ENCODE measurements at places on chromosomes 2 and 18. TPM values are rescaled to one million over a fixed set of nuclear protein-coding genes. Genes with fewer than 3 reads are reported as not detected.

DNA sequence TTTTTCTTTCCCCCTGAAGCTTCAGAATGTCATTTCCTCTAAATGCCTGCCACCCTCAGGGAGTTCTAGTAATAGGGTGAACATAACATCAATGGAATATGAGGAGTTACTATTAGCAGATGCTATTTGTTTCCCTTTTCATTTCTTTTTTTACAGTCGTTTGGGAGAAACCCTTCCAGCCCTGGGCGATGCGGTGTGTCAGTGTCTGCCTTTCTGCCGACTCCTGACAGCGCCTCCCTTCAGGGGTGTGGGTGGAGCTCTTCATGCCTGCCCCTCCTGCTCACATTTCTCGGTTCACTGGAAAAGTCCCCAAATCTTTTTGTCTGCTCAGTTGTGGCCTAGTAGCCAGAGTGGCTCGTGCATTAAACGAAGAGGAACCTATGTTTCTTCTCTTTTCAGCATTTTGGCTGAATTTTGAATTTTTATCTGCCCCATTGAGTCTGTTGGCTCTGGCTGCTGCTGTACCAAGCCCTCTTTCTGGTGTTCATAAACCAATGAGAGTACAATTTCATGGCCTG, 72.3 kb downstream of the FMNL2 start:
- H3K4me1 ChIP-seq, result no peaks in the 10 kb centered on the region
- H3K4me3 ChIP-seq, result peak overlapping the region; percentile 3
- no peak overlapping the region for H3K27ac ChIP-seq
- no peak for DNase-seq
- peaks cover 11% of the 10 kb centered on the region for H3K27me3 ChIP-seq
- H3K36me3 ChIP-seq, result no peaks in the 10 kb centered on the region

DNA sequence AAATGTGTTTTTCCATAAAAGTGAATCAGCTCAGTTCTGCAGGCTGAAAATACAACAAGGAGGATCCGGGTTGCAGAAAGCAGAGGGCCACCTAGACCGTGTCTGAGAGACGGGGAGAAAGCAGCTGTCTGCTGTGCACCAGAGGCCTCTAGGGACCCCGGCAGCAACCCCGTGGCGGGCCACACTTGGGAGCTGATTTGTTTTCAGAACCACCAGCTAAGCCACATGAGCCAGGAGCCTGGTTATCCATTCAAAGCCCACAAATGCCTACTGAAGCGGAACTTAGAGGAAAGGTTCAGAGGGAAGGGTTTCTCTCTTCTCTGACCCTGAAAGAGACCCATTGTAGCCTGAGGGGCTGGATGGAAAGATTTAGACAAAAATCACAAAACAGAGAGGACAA, 28.4 kb upstream of the ID2 start:
- peaks cover 14% of the 10 kb centered on the region for H3K4me1 ChIP-seq
- peaks cover 8% of the 10 kb centered on the region for H3K27me3 ChIP-seq
- no peaks in the 10 kb centered on the region for H3K36me3 ChIP-seq
- no peak overlapping the region for H3K27ac ChIP-seq

- no peaks in the 10 kb centered on the region for H3K4me1 ChIP-seq
- no peaks in the 10 kb centered on the region for H3K27me3 ChIP-seq
- DNase-seq, result no peak
- H3K4me3 ChIP-seq, result no peak overlapping the region
Observed at GRCh38 chr2:128980475-128980874, 661.8 kb upstream of the HS6ST1 start.

GRCh38 chr2:213104092-213104902, 47.1 kb downstream of the IKZF2 start:
- H3K27me3 ChIP-seq, result peaks cover 7% of the 10 kb centered on the region
- peak overlapping the region; percentile 74 for H3K4me3 ChIP-seq
- no peak for DNase-seq
- H3K36me3 ChIP-seq, result peaks cover 16% of the 10 kb centered on the region

DNA sequence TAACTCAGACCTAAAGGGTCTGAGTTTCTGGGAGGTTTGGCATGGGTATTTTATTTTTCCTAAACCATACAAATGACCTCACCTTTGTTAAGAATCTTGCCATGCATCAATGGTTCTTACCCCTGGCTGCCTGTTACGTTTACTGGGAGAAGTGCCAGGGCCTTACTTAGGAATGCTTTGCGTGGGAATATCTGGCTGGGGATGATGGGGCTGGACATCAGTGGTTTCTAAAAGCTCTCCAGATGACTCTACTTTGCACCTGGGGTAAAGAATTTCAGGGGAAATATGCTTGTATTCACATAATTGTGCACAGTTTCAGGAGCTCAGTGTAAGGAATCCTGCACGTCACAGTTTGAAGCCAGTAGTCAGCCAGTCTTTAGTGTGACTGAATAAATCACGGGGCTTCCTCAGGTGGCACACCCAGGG, 18.2 kb upstream of the DAW1 start:
- no peak overlapping the region for H3K27ac ChIP-seq
- no peak for DNase-seq
- no peaks in the 10 kb centered on the region for H3K36me3 ChIP-seq
- H3K4me3 ChIP-seq, result no peak overlapping the region

- no peak overlapping the region for H3K4me3 ChIP-seq
- no peaks in the 10 kb centered on the region for H3K36me3 ChIP-seq
- no peaks in the 10 kb centered on the region for H3K4me1 ChIP-seq
- H3K27me3 ChIP-seq, result peaks cover 10% of the 10 kb centered on the region
- no peak for DNase-seq
Observed at GRCh38 chr2:229674830-229675530, 39.4 kb downstream of the DNER start.

DNA sequence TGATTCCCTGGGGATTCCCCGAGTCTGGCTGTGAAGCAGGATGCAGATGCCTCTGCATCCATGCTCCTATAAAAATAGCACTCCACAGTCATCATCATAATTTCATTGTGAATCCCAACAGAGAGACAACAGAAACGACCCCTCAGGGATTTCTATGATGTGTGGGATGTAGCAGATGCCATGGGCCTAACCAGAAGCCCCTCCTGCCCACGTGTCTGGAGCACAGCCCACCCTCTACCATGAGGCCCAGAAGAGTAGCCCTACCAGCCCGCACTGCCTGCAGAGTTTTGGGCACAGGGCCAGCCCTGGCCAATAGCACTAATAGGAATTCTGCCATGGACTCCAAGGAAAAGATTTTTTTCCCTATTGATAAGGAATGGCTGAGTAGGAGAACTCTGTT, 66.6 kb downstream of the GYPC start:
- H3K27ac ChIP-seq, result no peak overlapping the region
- peaks cover 5% of the 10 kb centered on the region for H3K36me3 ChIP-seq
- DNase-seq, result no peak
- no peak overlapping the region for H3K4me3 ChIP-seq

GRCh38 chr18:44816050-44816449, 135.4 kb downstream of the SETBP1 start:
- H3K27me3 ChIP-seq, result peaks cover 10% of the 10 kb centered on the region
- H3K36me3 ChIP-seq, result no peaks in the 10 kb centered on the region
- H3K27ac ChIP-seq, result no peak overlapping the region

DNA sequence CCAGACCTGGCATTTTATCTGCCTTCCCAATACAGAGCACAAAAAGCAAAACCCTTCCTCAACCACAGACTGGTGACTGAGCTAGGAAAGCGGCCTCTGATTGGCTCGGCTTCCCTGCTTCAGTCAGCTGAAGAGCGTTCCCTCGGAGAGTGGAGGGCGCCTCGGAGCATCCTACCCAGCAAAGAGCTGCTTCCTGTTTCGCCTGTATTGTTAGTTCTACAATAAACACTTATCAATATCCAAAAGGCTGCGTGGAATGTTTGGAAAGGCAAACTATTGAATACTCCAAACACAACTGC, 125.0 kb downstream of the CACNB4 start:
- no peak for DNase-seq
- H3K4me3 ChIP-seq, result no peak overlapping the region
- H3K27ac ChIP-seq, result no peak overlapping the region
- peaks cover 8% of the 10 kb centered on the region for H3K27me3 ChIP-seq
- no peaks in the 10 kb centered on the region for H3K36me3 ChIP-seq

DNA sequence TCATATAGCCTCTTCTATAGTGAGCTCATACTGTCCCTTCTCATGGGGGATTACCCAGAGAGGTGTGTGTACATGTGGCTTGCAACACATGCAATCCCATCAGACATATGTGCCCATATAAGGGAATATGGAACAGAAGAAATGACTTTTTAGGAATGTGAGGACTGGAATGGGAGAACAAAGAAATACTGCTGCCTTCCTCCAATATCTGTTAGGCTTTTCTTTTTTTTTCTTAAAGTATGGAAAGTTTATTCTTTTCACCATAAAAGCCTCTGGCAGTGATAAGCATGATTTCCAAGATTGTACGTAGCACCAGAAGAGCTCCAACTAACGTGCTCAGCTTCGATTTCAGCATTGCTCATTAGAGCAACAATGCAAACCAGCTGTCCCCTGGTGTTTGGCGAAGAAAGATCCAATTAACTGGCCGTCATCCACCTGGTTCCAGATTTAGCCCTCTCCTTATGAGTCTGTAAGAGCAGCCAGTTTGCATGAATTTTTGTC, 113.6 kb downstream of the ADCYAP1 start:
- DNase-seq, result no peak
- no peaks in the 10 kb centered on the region for H3K27me3 ChIP-seq
- H3K4me1 ChIP-seq, result no peaks in the 10 kb centered on the region

DNA sequence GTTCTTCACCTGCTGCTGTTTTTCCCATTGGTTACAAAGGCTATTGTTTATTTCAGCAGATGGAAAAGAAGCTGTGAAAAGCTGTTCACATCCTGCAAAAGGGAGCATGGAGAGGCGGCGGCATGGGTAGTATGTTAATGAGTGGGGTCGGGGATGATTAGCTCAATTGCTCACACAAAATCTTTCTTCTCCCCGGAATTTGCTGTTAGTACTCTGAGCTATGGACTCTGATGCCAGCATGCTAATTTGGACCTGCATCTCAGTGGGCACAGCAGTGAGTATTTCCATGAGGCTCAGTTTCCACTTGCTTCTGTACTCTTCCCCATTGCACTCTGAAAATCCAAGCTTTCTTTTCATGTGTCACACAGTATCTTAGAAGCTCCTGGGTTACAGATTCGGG, 61.6 kb downstream of the DNER start:
- H3K27ac ChIP-seq, result no peak overlapping the region
- H3K4me3 ChIP-seq, result no peak overlapping the region
- peaks cover 5% of the 10 kb centered on the region for H3K27me3 ChIP-seq
- H3K4me1 ChIP-seq, result no peaks in the 10 kb centered on the region
- DNase-seq, result no peak
- H3K36me3 ChIP-seq, result no peaks in the 10 kb centered on the region

DNA sequence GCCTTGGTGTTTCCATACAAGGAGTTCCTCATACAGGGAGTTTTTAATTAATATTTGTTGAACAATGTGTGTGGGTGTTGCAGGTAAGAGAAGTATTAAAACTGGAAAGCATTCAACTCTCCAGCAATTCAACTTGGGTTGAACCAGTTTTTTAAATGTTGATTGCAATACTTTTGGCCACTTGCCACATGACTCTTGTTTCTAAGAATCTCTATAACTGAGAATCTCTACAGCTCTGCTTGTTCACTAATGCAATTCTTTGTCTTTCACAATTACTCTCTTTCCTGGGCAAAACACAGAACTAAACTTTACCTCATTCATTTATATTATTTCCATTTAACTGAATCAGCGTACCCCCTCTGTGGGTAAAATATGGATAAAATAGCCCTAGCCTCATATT, 429.4 kb downstream of the ARHGAP15 start:
- no peak for DNase-seq
- H3K4me1 ChIP-seq, result peaks cover 1% of the 10 kb centered on the region
- H3K36me3 ChIP-seq, result peaks cover 41% of the 10 kb centered on the region
- H3K27ac ChIP-seq, result no peak overlapping the region

DNA sequence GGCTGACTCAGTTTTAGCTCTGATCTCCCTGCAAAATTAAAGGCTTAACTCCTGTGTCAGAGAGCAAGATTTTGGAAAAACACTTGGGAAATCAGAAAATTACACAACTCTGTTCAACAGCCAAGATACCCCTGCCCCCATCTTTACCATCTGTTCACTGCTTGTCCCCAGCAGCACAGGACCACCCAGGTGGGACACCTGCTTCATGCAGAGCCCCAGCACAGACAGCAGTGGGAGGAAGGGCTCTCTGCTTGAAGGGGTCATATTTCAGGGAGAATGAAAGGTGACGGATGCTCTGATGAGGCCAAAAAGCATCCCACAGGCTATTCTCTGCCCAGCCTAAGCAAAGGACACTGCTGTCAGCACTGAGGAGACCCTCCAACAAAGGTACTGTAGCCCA, 584.6 kb upstream of the KLHL29 start:
- no peak overlapping the region for H3K27ac ChIP-seq
- no peak overlapping the region for H3K4me3 ChIP-seq
- DNase-seq, result no peak
- no peaks in the 10 kb centered on the region for H3K27me3 ChIP-seq
- H3K4me1 ChIP-seq, result no peaks in the 10 kb centered on the region

GRCh38 chr18:62590799-62591590, 68.2 kb downstream of the ZCCHC2 start:
- H3K36me3 ChIP-seq, result peaks cover 8% of the 10 kb centered on the region
- peaks cover 19% of the 10 kb centered on the region for H3K27me3 ChIP-seq
- H3K4me1 ChIP-seq, result peaks cover 4% of the 10 kb centered on the region
- no peak overlapping the region for H3K4me3 ChIP-seq
- no peak for DNase-seq

- H3K36me3 ChIP-seq, result no peaks in the 10 kb centered on the region
- no peaks in the 10 kb centered on the region for H3K4me1 ChIP-seq
- no peaks in the 10 kb centered on the region for H3K27me3 ChIP-seq
- H3K4me3 ChIP-seq, result no peak overlapping the region
- no peak overlapping the region for H3K27ac ChIP-seq
Observed at GRCh38 chr18:39741755-39742466, 2176.3 kb upstream of the CELF4 start.

DNA sequence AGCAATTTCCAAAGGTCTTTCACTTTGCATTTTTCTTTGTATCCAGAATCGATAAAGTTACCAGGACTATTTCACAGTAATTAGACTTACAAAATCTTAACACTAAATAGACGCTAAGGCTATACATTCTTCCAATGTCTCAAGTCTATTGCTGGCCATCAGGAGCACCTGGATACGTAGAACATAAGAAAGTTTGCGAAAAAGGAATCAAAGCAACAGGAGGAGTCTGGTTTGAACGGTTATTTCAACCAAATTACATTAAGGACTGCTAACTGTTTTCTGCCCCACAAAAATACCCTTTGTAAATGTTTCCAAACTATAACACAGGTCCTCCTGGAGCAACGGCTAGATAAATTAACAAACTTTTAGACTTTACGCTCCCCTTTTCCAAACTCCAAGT, 1.4 kb upstream of the HNRNPA3 start:
- peaks cover 30% of the 10 kb centered on the region for H3K36me3 ChIP-seq
- H3K27ac ChIP-seq, result peak overlapping the region; percentile 100
- no peaks in the 10 kb centered on the region for H3K27me3 ChIP-seq
- H3K4me1 ChIP-seq, result peaks cover 31% of the 10 kb centered on the region

GRCh38 chr2:217054791-217055190, 194.9 kb upstream of the TNP1 start:
- DNase-seq, result no peak
- no peak overlapping the region for H3K4me3 ChIP-seq
- H3K36me3 ChIP-seq, result no peaks in the 10 kb centered on the region
- H3K4me1 ChIP-seq, result no peaks in the 10 kb centered on the region
- no peak overlapping the region for H3K27ac ChIP-seq

TMEM17 gene
- total RNA-seq, result not detected

M1AP gene
- not detected for total RNA-seq

C18orf63 gene
- not detected for total RNA-seq

RAD51AP2 gene
- total RNA-seq, result not detected

ADRA2B gene
- total RNA-seq, result 0.26 TPM

CNDP1 gene
- not detected for total RNA-seq

Data from activated naive CD8-positive, alpha-beta T cell treated with anti-CD3 and anti-CD28 coated beads, Interleukin-2, amount 10 ng/mL, durations not matched to agents 7 days and 5 days (primary cell).